ENCODE measurements at places on chromosomes 12 and 14. TPM values are rescaled to one million over a fixed set of nuclear protein-coding genes. Genes with fewer than 3 reads are reported as not detected.

The SPIC gene
- total RNA-seq: not detected

The ANGEL1 gene
- total RNA-seq: 24.9 TPM

The SYNDIG1L gene
- 0.28 TPM for total RNA-seq

DNA sequence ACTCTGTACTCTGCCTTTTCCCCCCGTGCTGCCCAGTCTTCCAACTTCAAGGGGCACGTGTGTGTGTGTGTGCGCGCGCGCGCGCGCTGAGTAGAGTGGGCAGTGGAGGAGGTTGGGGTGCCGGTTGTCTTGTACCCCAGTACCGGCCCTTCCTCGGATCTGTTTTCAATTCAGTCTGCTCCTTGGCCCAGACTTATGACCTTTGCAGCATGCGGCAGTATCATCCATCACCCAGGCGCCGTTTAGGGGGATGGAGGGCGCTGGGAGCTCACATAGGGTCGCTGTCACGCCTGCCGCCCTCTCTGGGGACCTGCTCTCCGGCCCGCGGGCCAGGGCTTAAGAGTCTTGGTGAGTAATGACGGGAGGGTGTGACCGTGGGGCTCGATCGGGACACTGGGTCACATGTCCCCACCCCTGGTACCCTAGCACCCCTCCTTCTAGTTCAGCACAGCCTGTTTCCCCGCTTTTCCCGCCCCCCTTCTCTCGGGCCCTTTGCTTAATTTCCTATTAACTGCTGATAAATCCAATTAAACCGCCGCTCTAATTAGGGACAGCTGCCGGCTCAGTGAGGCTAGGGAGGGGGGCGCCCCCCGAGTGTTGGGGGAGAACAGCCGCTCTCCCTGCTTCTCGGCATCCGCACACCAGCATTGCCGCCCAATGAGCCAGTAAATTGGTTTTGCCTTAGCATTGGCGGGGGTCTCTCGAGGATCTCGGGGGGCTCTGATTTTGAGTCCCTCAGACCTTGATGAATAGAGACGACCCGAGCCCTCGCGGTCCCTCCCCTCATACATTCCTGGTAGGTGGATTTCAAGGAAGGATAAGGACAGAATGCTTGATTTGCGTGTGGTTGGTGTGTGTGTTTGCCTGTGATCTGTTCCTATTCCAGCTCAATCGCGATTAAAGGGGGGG lies 9.3 kb downstream of the STAC3 start:
- DNase-seq: no peak

GRCh38 chr14:87999277-87999676 lies 5.7 kb upstream of the GPR65 start:
- no peak for DNase-seq

DNA sequence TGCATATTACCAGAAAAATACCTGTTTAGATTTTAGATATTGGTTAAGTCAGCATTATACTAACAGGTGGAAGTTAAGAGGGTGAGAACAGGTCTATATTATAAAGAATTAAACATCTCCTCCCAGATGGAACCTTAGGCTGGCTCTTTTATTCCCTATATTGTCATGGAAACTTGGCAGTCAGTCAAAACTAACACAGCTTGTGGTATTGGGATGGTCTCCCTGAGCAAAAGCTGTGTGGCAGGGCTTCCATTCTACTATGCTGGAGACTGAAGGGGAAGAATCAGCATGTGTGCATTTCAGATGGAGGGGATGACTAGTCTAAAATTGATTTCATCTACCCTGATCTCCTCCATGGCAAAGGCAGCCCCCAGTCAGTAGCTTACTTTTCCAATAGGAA lies 66.7 kb downstream of the SMOC1 start:
- DNase-seq: no peak

GRCh38 chr12:104576187-104576778 lies 119.5 kb downstream of the CHST11 start:
- DNase-seq: no peak

Data from right cardiac atrium (tissue), 5 donors.